ENCODE measurements at places on chromosomes 13 and 19.

- no peak for DNase-seq
Measured at GRCh38 chr19:35522745-35523327, 5.3 kb downstream of the SBSN start.

DNA sequence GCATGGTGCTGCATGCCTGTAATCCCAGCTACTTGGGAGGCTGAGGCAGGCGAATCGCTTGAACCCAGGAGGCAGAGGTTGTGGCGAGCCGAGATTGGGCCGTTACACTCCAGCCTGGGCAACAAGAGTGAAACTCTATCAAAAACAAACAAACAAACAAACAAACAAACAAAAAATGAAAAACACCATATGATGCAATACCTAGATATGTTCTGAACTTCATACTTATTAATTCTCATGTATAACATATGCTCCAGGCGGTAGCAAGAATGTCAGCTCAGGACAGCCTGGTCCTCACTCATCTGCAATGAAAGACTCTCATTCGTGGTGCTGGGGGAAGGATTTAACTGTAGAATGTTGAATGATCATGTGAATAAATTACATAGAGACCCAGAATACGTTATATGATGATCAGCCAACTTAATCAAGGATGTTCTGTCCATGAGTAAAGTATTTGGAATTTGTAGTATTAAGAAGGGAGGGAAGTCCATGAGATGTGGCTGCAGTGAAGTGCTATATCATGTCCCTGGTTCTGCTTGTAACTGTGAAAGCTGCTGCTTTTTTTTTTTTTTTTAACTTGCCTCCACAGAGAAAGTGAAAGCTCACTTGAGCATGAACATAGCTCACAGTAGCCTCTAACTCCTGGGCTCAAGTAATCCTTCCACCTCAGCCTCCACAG lies 206.8 kb downstream of the UQCRFS1 start:
- no peak for DNase-seq

DNA sequence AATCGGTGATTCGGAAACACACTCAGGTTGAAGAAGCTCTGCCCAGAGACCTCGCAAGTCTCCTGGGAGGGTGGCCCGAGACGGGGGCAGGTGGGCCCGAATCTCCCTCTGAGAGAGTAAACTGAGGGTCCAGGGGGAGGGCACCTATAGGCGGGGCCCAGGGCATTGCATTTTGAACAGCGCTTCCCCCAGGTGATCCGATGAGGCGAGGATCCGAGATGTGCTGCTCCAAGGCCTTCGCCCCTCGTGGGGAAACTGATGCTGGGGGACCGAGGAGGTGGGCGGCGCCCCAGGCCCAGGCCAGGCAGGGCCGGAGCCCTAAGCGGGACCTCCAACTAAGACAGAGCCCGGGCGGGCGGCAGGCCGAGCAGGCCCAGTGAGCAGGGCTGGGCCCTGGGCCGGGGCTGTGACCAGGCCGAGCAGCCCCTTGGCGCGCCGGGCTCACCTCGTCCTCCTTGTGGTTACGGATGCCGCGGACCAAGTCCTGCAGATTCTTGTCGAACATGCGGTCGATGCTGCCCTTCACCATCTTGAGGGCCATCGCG lies 500 bp downstream of the AP3D1 start:
- DNase-seq = no peak

- DNase-seq = no peak
Measured at GRCh38 chr13:35164324-35164932, 222.4 kb downstream of the NBEA start.

- no peak for DNase-seq
Measured at GRCh38 chr19:19110410-19111135, 27.7 kb downstream of the TMEM161A start.

DNA sequence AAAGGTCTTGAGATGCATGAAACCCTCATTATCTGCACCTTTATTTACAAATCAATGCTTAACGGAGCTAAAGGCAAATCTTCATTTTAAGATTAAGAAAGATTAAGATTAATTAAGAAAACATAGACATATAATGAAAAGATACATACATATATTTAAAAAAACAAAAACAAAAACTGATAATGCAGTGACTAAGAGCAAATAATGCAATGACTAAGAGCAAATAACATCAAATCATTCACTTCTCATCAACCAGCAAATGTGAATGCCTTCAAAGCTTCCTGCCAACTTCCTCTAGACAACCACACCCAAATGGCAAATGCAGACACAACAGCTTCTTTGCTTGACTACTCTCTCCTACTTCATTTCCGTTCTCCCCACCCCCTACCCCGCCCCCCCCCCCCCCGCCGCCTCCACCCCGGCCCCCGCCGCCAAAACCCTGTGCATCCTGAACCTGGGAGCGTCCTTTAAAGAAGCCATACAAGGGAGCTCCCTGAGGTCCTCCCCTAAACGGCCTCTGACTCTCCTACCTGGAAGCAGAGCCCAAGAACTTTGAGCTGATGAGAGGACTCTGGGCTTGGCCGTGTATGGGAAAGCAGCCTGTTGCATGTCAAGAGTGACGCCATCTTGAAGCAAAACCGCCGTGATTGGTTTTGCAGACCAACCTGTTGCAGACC lies 24.5 kb downstream of the TEX101 start:
- DNase-seq = no peak

GRCh38 chr19:28492621-28493020 lies 720.3 kb downstream of the UQCRFS1 start:
- DNase-seq = no peak

- DNase-seq = no peak
Measured at GRCh38 chr13:32471187-32471922, 43.4 kb upstream of the N4BP2L1 start.

DNA sequence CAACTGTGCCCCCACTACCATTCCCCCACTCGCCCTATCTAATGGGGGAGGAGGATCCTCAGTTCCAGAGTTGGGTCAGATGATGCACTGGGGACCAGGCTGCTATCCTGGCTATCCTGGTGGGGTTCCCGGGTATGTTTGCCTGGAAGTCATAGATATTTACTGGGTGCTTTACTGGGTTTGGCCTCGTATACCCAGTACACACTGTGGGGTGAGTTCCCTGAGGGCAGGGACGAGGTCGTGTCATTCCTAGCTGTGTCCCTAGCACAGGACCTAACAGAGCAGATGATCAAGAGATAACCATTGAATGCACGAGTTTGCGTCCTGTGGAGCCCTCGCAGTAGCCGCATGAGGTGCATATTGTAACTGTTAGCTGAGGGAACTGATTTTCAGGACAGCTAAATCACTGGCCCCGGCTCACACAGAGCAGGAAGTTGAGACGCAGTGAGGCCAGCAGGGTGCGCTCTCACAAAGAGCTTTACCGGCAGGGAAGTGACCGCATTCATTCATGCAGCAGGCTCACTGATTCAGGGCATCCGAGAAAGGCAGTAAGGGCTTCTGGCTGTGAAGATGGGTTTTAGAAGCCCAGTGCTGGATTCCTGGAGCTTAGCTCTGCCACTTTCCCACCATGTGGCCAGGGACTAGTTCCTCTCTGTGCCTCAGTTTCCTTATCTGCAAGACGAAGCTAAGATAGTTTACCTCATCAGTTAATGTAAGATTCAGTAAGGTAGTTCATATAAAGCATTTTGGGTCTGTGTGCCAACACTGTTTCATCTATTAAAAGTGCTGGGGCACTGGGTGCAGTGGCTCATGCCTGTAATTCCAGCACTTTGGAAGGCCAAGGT lies 6.0 kb downstream of the RUVBL2 start:
- no peak for DNase-seq

GRCh38 chr19:29855087-29855486 lies 43.3 kb downstream of the CCNE1 start:
- no peak for DNase-seq

DNA sequence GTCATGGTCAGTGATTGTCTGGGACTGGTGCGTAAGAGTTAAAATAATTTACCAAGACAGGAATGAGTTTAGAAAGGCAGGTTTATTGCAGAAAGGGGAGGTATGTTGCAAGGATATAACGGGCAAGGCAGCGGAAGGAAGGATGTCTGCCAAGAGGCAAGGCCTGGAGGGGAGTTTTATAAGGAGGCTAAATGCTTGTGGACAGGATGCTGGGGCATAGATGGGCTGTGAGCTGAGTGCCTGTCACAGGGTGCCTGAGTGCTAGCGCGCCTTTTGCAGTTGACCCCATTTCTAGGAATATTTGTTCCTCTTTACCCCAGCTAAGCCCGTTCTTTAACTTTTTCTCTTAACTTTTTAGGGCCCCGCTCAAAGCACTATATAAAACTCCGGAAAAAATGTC lies 58.7 kb downstream of the TEX26 start:
- no peak for DNase-seq

DNA sequence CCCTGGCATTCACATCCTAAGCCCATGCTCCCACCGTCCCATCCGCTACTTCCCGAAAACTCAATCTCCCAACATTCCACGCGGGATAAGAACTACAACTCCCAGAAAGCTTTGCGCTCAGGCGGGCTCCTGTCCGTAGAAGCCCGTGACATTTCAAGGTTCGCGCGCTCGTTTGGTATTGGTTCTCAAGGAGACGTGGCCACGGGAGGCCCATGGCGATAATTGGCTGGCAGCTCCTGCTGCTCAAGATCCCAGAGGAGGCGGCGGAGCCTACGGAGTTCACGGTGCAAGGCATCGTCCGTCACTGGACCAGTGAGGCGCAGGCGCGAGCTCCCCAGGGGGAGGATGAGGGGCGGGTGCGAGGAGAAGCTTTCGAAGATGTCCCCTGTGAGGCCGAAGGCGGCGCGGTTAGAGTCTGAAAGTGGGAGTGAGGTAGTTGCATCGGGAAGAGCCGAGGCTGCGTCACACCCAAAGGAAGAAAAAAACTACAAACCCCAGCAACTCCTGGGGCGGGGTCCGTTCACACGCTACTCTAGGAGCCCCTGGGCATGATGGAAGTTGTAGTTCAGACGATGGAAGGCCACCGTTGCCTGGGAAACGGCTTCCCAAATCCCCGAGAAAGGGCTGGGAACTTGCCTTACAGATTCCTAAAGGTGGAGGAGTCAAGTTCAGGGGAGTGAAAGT lies 1.2 kb upstream of the MAMSTR start:
- peak; percentile 99 for DNase-seq

DNA sequence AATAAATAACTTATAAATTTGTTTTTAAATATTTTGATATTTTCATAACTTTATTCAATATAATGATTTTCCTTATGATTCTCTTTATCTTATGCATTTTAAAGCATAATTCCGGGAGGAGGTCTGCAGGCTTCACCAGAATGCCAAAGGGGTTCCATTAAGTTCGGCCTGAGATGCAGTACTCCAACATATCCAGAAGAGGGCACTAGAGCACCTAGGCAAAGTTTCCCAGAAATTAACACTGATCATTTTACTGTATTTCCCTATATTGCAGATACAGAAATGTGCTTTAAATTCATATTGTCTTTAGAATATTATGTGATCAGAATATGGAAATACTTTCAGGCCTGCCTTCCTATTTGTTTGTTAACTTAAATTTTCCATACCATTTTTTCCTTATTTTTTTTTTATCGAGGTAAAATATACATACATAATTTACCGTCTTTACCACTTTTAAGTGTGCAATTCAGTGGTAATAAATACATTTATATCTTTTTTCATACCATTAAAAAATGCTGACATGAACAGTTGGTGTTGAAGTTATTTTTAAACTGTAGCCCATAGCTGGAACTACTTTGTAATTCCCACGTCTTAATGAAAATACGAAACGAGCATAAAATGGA lies 58.9 kb upstream of the TM9SF2 start:
- DNase-seq = no peak

DNA sequence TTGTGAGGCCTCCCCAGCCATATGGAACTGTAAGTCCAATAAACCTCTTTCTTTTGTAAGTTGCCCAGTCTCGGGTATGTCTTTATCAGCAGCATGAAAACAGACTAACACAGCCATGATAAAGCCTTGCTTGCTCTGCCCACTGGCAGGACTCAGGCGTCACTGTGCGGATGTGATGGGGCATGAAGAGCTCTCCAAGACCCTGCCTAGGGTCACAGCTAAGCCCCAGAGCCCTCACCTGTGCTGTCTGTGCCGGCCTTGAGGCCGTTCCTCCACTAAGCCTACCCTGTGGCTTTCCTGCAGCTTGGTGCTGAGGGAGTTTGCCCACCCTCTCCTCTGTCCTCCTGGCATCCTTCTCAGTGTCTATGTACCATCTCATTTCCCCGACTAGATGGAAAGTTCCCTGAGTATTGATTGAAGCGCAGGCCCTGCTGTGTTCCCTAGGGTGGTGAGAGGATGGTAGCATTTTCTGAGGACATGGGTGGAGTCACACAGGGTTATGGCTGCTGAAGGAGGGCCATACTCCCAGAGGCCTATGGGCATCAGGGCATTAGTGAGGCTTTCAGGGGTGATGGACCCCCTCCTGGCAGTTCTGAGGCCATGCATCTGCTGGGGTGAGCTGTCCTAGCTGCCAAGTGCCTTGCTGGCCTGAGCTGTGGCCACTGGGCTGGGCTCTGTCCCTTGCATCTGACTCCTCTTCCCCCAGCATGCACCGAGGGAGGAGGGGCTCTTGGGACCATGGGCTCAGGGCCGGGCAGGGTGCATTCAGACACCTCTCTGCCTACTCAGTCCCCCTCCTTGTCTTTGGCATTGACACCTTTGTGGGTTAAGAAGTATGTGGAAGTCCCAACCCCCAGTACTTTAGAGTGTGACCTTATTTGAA lies 75.3 kb downstream of the TEX29 start:
- no peak for DNase-seq

DNA sequence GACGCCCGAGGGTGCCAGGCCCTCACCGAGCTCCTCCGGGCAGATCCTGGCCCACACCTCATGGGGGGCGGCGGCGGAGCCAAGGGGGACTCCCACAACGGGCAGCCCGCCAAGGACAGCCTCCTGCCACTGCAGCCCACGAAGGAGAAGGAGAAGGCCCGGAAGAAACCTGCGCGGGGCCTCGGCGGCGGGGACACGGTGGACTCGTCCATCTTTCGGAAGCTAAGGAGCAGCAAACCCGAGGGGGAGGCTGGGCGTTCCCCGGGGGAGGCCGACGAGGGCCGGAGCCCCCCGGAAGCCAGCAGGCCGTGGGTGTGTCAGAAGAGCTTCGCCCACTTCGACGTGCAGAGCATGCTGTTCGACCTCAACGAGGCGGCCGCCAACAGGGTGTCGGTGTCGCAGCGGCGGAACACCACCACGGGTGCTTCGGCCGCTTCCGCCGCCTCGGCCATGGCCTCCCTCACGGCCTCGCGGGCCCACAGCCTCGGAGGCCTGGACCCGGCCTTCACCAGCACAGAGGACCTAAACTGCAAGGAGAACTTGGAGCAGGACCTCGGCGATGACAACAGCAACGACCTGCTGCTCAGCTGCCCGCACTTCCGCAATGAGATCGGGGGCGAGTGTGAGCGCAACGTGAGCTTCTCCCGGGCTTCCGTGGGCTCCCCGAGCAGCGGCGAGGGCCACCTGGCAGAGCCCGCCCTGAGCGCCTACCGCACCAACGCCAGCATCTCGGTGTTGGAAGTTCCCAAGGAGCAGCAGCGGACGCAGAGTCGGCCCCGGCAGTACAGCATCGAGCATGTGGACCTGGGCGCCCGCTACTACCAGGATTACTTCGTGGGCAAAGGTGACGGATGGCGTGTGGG lies 141.5 kb downstream of the DPF1 start:
- no peak for DNase-seq

DNA sequence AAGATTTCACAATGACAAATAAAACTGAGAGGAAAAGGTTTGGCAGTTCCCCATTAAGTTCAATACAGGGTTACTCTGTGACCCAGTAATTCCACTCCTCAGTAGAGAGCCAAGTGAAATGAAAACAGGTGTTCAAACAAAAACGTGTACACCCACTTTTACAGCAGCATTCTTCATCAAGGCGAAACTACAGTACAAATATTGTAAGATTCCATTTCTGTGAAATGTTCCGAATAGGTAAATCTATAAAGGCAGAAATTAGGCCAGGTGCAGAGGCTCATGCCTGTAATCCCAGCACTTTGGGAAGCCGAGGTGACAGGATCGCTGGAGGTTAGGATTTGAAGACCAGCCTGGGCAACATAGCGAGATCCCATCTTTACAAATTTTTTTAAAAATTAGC lies 8.9 kb upstream of the GDF15 start:
- DNase-seq = no peak

GRCh38 chr13:76439546-76439945 lies 446.7 kb downstream of the KCTD12 start:
- no peak for DNase-seq
